ENCODE measurements at places on chromosomes 4 and X.

DNA sequence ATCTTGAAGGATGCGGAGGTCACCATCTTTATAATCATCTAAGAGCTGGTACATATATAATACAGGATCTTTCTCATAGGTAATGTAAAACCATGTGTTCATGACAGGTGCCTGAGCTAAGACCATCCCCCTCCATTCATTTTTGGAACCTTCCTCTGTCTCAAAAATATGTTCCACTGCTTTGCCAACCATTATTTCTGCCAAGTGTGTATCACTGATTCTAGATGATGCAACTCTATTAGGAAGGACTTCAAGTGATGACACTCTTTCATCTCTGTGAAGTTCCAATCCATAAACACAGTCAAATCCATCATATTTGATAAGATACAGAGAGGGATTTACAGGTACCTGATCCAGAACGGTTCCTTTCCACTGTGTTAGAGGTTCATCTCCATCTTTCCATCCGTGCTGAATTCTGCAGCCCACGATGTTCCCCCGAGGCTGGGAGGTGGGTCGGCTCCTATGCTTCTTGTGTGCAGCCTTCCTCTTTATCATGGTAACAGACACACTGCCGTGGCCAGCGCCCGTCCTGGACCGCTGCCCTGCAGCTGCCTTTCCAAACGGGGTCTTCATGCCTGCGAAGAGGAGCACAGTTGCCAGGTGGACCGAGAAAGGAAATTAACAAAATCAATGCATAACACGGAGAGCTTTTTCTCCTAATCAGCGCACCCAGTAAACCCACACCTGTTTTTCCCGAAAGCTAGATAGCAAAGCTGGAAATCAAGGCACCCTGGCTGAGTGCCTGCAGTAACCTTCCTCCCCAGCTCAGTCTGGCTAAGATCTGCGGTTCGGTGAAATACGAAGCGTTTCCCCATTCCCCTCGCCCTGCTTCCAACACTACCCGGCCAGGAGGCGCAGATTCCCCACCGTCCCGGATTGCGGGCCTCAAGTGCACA is 718 bp downstream of the SPIN3 start:
- no peak for DNase-seq

- DNase-seq: no peak
These were observed 70.9 kb downstream of the CYTL1 start for GRCh38 chr4:4948370-4948769.

GRCh38 chr4:185202984-185203485 is 765 bp downstream of the CFAP97 start:
- no peak for DNase-seq

- no peak for DNase-seq
These were observed 1406.5 kb downstream of the STIM2 start for GRCh38 chr4:28267166-28267565.

- peak; percentile 9 for DNase-seq
These were observed 1.6 kb upstream of the LIN54 start for GRCh38 chr4:83012200-83012686.

DNA sequence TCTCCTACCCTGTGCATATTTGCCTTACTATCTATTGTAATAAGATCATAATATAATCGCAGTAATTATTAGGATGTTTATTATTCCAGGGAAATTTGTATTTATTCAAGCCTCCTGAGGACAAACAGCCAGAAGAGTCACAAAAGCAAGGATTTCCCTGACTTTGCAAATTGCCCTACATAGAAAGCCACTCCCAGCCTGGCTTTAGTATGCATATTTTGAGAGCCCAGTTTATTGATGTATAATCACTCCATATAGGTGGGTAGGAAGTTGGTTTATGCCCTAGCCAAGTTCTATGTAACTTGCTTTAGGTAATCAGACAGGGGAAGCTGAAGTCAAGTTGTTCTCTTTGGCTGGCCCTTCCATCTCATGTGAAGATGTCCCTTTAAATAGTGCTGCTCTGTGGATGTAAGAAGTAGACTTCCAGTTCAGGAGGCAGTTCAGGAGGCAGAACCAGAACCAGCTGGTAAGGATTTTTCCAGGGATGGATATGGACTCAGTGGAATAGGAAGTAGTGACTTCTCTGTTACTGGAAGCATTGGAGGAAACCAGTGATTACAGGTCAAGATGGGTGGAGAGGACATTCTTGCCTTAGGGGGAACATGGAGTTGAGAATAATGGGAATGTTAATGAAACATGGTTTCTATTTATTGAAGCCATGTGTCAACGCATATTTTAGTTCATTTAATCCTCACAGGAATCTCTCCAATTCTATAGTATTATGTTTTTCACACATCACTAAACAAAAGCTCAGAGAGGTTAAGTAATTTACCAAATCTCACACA is 70.5 kb upstream of the KIT start:
- DNase-seq: no peak

GRCh38 chrX:36334572-36334971 is 415.0 kb downstream of the CFAP47 start:
- DNase-seq: no peak

DNA sequence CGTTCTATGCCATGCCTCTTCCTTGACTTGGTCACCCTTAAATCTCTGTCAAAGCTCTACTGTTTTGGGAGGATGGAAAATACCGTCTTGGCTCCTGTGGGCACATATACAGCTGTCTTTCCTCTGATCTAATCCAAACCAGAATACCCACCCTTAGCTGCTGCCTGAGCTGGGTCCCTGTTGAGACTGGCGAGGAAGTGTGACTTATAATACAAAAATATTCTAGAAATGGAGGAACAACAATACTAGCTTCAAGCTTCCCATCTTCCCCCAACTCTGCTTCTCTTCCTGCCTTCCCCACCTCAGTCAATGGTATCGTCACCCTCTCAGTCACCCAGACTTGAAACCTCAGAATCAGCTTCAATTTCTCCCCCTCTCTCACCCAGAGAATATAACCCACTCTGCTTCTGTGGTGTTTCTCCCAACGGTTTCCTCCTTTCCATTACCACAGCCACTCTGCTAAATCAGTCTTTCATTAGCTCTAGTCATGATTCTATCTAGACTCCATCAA is 599 bp upstream of the IL2RG start:
- no peak for DNase-seq

- no peak for DNase-seq
These were observed 678.6 kb upstream of the TENM3 start for GRCh38 chr4:181564625-181565024.

DNA sequence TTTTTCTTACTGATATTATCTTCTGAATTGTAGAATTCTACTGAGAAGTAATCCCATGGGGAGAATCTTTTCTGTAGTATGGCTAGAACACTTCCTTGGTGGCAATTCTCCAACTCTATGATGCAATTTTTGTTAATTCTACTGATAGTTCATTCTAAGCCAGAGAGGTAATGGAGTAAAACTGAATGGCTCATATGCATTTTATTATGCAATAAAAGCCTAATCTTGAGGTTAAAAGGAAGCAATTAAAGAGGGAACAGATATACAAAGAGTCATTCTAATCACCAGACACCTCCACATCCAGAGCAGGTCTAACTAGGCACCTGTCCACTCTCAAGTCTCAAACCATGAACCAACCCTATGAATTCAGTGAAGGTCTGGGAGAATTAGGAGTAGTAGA is 9.7 kb downstream of the RAP2C start:
- peak; percentile 84 for DNase-seq

GRCh38 chr4:165718660-165719059 is 154.4 kb upstream of the TLL1 start:
- DNase-seq: no peak

- DNase-seq: no peak
These were observed 27.0 kb downstream of the EREG start for GRCh38 chr4:74391890-74392475.

DNA sequence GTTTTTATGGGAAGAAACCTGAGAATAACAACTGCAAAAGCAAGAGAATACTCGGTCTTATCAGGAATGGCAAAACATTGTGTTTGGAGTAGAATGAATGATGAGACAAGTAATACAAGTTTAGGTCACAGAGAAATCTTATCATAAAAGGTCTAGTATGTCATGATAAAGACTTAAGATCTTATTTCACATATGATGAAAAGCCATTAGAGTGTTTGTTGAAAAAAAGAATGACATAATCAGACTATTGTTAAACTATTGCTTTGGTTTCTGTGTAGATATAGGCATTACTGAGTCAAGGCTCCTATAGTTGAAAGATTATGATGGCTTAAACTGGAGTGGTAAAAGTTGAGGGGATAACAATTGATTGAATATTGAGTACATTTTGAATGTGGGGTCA is 603.6 kb downstream of the CCSER1 start:
- DNase-seq: no peak

DNA sequence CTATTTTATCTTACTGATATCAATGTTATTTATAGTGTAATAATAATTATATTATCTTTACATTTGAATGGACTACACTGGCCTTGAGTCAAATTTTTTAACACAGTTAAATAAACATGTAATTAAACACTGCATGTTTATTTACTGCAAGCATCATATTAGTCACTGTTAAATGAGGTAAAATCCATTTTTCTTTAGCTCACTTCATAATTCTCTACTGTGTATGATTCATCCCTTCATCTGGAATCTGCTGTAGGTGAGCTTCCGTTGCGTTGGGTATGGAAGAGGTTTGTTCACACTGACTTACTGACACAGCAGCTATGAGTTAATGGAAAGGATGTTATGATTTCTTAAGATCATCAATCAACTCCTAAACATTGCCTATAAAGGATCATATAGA is 572.3 kb downstream of the PCDH11X start:
- no peak for DNase-seq

DNA sequence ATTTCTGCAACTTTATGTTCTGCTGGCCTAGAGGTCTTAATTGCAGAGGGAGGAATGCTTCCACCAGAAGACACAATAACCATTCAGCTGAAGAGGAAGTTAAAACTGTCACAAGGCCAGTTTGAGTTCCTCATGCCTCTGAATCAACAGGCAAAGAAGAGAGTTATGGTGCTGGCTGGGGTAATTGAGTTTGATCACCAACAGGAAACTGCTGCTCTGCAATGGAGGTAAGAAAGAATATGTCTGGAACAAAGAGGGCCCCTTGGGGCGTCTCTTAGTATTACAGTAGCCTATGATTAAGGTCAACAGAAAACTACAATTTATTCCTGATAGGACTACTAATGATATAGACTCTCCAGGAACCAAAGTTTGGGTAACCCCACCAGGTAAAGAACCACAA is 744.0 kb downstream of the FSTL5 start:
- DNase-seq: peak; percentile 36
